CD4-positive, alpha-beta memory T cell (primary cell): ENCODE measurements at places on chromosomes 1 and 21.

DNA sequence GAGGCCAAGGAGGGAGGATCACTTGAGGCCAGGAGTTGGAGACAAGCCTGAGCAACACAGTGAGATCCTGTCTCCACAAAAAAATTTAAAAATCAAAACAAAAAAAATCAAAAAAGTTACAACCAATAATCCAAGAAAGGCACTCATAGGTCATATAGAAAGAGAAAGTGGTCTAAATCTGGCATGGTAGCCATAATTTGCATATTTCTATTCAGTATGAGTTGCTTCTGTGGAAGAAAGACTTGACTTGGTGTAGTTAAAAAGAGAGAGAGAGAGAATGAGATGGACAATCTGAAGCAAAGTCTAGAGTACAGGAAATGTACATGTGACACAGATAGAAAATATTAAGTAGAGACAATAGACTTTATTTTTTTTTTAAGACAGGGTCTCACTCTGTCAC, 22.5 kb downstream of the JMJD4 start:
- no peak for DNase-seq
- no peak overlapping the region for H3K27ac ChIP-seq
- no peaks in the 10 kb centered on the region for H3K4me1 ChIP-seq
- H3K4me3 ChIP-seq: no peak overlapping the region

DNA sequence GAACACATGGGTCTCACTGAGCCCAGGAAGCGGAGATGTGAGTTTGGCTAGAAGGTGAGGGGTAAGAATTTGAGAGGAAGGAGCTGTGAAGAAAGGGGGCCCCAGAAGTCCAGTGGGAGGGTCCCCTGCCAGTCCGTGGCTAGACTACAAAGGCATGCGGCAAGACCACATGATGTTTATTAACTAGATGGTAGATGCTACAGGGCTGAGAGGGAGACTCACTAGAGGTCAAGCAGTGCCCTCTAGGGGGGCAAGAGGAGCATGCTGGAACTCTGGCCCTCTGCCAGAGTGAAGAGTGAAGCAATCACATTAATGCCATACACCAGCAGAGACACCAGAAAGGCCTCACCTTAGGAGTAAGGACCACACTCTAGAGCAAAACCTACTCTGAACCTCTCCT, 12.2 kb downstream of the KIAA0319L start:
- peaks cover 37% of the 10 kb centered on the region for H3K4me1 ChIP-seq
- DNase-seq: peak; percentile 68
- H3K4me3 ChIP-seq: no peak overlapping the region
- H3K27ac ChIP-seq: no peak overlapping the region
- H3K36me3 ChIP-seq: no peaks in the 10 kb centered on the region

GRCh38 chr1:59443310-59443709, 146.4 kb downstream of the FGGY start:
- no peak overlapping the region for H3K4me3 ChIP-seq
- H3K27ac ChIP-seq: no peak overlapping the region
- H3K4me1 ChIP-seq: no peaks in the 10 kb centered on the region
- no peaks in the 10 kb centered on the region for H3K36me3 ChIP-seq
- no peak for DNase-seq
- no peaks in the 10 kb centered on the region for H3K27me3 ChIP-seq

DNA sequence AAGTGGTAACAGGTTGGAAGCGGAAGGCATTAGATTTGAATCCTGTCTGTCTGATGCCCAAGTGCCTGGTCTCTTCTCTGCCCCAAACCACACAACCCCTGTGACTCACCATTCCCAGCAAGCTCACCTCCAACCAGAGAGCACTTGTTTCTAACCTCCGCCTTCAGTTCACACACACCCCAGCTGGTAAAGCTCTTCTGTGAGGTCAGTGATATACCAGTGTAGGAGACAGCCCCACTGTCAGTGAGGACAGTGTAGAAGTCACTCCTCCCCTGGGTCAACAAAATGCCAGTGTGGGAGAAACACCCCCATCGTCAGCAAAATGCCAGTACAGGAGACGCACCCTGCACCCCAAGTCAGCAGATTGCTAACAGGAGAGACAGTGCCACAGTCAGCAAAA, 2.6 kb downstream of the RIMS3 start:
- no peaks in the 10 kb centered on the region for H3K36me3 ChIP-seq
- H3K27me3 ChIP-seq: no peaks in the 10 kb centered on the region
- no peak overlapping the region for H3K27ac ChIP-seq
- no peak for DNase-seq

DNA sequence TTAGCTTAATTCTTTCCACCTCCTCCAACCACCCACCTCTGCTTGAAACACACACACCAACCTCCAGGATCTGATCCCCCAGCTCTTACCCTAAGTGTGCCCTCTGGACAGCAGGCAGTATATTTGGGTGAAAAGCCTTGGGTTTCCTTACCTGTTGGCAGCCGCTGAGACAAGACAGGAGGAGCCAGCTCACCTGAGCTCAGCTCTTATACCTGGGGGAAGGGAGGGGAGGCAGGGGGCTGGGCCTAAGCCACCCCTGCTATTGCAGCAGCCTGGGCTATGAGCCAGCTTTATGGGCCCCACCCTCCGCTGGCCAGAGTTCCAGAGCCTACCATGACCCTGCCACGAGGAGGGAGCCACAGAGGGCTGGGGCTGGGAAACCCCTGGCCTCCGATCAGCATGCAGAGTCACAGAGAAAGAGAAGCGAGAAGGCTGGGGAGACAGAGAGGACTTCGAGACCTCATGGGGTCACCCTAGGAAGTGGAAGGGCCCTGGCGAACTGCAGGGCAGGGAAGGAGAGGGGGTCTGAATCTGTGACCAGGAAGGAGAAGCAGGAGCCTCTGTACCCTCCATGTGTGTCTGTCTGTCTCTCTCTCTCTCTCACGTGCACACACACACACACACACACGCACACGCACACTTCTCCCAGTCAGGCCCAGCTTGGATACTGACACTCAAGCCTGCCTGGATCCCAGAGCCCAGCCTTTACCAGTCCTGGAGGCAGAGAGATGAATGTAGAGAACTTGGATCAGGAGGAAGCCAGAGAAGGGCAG, at the start of gene S100A14:
S100A14 (minus strand) TSS at position 182 of the 773 bp plus-strand sequence. CDS start 467 bp downstream, outside the sequence.
- no peaks in the 10 kb centered on the region for H3K27me3 ChIP-seq
- no peak within 1 kb of the TSS for H3K27ac ChIP-seq
- no peak within 1 kb of the TSS for H3K4me3 ChIP-seq
- no peaks in the 10 kb centered on the region for H3K4me1 ChIP-seq

GRCh38 chr1:242890192-242890741, 364.8 kb downstream of the CEP170 start:
- H3K27me3 ChIP-seq: no peaks in the 10 kb centered on the region
- no peaks in the 10 kb centered on the region for H3K4me1 ChIP-seq
- DNase-seq: no peak
- H3K36me3 ChIP-seq: no peaks in the 10 kb centered on the region

DNA sequence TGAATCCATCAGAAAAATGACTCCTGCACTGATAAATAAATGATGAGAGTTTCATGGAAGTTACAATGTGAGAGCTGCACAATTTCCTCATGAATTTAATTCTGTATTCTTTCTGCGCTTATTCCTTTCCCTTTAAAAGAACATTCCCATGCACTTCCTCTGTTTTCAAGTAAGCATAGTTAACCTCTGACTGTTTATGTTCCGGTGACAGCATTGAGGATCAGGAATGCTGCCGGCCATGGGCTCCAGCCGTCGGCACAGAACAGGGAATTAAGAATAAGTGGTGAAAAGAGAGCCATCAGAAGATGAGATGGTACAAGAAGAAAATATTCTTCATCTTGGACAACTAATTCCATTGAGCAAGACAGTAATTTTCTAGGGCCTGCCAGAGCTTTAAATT, 65.3 kb downstream of the SUSD4 start:
- no peak for DNase-seq
- H3K4me3 ChIP-seq: no peak overlapping the region
- no peaks in the 10 kb centered on the region for H3K27me3 ChIP-seq
- H3K27ac ChIP-seq: no peak overlapping the region

- no peak overlapping the region for H3K4me3 ChIP-seq
- no peaks in the 10 kb centered on the region for H3K27me3 ChIP-seq
- no peak for DNase-seq
- H3K36me3 ChIP-seq: no peaks in the 10 kb centered on the region
- H3K4me1 ChIP-seq: no peaks in the 10 kb centered on the region
- H3K27ac ChIP-seq: no peak overlapping the region
Measured at GRCh38 chr1:178932552-178932906, 61.7 kb upstream of the ANGPTL1 start.
